Jurkat, Clone E6-1 (cell line): ENCODE measurements at places on chromosomes 3 and 15.

GRCh38 chr3:129723558-129724324 lies 117.3 kb upstream of the PLXND1 start:
- no peak for DNase-seq

GRCh38 chr3:43091481-43091880 lies 14.4 kb downstream of the POMGNT2 start:
- DNase-seq, result no peak

- peak; percentile 37 for DNase-seq
Measured at GRCh38 chr3:58167431-58168351, 43.1 kb downstream of the DNASE1L3 start.

- peak; percentile 77 for DNase-seq
Measured at GRCh38 chr3:152298393-152299248, 29.9 kb downstream of the MBNL1 start.

- DNase-seq, result no peak
Measured at GRCh38 chr3:194197396-194197960, 61.5 kb downstream of the HES1 start.

- DNase-seq, result no peak
Measured at GRCh38 chr15:77749998-77750540, 117.4 kb upstream of the LINGO1 start.

DNA sequence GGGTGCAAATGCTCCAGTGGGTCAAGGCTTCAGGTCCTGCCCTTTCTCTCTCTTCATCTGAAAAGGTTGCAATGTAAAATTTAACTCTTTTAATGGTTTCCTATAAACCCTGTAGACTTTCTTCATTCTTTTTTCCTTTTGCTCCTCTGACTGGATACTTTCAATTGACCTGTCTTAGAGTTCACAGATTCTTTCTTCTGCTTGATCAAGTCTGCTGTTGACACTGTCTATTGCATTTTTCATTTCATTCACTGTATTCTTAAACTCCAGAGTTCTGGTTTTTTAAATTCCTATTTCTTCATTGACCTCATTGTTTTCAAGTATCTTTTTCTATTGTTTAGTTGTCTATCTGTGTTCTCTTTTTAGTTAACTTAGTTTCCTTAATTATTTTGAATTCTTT lies 82.1 kb downstream of the FAM227B start:
- DNase-seq, result no peak

- no peak for DNase-seq
Measured at GRCh38 chr3:122247825-122248185, 64.3 kb downstream of the CASR start.
